ENCODE measurements at places on chromosomes 3 and 15.

GRCh38 chr3:33047842-33048834 is 48.8 kb downstream of the GLB1 start:
- DNase-seq, result no peak

DNA sequence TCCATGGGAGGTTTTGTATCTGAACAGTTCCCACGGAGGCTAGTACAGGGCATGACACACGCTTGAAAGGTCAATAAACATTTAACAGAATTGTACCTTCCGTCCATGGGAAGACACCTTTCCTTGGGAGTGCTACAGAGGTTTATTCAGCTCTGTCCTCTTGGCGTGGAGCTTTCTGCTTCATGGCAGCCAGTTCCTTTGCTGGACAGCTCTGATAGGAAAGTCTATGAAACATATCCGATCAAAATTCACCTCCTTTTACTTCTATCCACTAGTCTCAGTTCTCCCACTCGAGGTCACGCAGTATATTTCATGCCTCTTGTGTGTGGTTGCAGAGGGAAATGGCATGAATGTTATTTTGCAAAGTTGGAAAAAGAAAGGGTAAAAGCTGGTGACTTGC is 91.2 kb downstream of the PEX5L start:
- DNase-seq, result no peak

DNA sequence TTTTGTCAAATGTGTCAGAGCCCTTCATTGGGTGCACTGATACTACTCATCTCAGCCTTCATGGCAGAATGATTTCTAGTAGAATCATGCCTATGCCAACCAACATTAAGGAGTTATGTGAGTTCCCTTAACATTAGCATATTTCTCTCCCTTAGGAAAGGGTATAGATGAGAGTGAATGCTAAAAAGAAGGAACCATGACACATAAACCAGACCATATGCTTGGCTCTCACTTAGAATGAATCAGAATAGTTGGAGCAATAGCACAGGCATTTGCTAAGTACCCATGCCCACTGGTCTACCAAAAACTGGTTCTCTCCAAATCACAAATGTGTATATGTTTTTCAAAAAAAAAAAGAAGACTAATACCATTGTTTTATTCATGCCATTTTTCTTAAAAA is 51.1 kb downstream of the STRIT1 start:
- no peak for DNase-seq

DNA sequence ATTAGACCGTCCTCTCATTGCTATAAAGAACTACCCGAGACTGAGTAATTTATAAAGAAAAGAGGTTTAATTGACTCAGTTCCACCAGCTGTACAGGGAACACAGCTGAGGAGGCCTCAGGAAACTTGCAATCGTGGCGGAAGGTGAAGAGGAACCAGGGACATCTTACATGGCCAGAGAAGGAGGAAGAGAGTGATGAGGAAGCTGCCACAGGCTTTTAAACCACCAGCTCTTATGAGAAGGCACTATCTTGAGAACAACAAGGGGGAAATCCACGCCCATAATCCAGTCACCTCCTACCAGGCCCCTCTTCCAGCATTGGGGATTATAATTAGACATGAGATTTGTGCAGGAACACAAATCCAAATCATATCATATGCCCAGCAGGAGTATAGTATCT is 138.5 kb downstream of the ALCAM start:
- no peak for DNase-seq

GRCh38 chr15:69303337-69304181 is 4.8 kb downstream of the PAQR5 start:
- no peak for DNase-seq

DNA sequence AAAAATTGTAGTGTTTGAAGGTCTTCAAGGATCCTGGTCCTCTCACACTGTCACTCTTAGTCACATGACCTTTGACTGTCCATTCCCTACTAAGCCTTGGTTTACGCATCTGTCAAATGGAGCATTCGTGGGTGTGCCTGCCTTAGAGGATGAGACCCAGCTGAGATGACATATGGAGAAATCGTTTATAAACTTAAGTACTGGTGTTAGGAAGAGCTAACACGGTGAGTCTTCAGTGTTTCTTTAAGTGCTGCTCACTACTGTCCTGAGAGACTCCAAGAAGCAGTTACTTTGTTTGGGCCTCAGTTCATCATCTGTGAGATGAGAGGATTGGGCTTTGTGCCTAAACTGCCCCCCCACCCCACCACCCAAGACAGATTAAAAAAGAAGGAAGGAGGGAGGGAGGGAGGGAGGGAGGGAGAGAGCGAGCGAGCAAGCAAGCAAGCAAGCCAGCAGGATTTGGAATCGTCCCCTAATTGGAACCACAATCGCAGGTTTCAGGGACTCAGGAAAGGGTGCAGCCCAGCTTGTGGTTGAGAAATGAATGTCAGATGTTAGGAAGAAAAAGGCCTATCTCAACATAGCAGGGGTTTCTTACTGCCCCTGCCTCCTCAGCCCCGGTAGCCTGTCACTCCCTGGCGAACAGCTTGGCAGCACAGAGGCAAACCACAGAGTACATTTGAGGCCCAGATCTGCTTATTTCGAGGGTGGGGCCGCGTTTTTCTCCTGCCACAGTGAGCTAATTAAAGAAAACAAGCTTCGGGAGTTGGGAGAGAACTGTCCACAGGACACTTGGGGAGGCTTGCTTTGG is 32.7 kb downstream of the SMAD3 start:
- peak; percentile 75 for DNase-seq

- DNase-seq, result no peak
Observed at GRCh38 chr15:49644364-49644794, 23.5 kb downstream of the DTWD1 start.

Measured in tongue (tissue), 3 donors.